ENCODE measurements at places on chromosomes 16 and 17.
A peak's percentile ranks its signal among the peaks of the same experiment; 100 is the strongest.

GRCh38 chr16:67441907-67442306, 11.0 kb downstream of the HSD11B2 start:
- peak; percentile 31 for DNase-seq

- no peak for DNase-seq
These were observed 16.9 kb upstream of the CDRT15L2 start for GRCh38 chr17:20562587-20562986.

DNA sequence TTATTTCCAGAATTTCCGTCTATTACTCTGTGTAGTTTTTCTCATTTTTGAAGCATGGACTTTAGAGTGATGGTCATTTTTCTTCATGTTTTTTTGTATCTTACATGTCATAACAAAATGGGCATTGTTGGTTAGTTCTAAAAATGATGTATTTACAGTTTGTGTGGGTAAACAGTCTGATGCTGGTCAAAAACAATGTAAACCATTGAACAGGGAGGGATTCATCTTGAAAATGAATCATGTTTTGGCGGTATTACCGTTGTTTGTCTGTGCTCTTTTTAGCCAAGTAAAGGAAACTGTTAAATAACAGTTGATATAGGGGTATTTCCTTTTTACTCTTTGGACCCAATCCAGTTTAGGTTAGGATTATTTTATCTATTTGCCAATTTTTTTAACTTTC, 315.8 kb downstream of the BCAS3 start:
- no peak for DNase-seq

GRCh38 chr16:22941970-22942501, 128.1 kb downstream of the HS3ST2 start:
- DNase-seq, result no peak

DNA sequence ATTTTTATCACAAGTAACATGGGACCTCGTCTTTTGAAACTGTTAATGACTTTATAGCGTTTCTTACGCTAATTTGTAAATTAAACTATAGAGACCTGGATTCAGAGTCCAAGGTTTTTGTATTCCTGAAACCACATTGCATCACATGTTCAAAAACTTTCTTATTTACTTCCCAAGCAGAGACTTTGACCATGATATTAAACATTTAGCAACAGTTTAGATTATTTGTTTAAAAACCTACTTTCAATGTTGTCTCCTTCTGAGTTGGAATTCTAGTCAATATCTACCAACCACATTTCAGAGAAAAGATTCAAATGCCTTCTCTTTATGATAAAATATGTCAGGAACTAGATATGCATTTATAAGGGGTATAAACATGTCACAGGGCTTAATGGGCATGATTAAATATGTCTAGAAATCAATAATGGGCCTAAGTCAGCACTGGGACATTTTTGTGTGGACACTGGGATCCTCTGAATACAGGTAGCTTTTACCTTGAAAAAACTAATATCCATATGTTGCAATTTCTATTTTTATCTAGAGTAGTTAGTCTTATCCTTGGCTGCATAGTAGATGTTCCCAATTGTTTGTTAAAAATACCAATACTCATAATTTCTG, 6.3 kb upstream of the APOH start:
- DNase-seq, result no peak

DNA sequence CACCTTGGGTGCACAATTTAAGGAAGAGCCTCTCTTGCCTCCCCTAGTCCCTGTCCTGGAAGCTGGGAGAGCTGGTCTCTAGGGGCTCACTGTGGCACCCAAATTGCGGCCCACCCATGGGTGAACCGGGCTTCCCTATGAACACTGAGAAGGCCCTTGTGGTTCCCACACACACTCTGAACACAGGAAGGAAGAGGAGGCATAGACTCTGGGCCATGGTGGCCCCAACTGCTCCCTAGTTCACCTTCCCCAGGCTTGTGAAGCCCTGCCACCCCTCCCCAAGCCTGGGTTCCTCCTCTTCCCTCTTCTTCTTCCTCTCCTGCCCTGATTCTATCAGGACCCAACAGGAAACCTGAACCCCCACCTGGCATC, 10.5 kb downstream of the SREBF1 start:
- DNase-seq, result no peak

- no peak for DNase-seq
These were observed 7.4 kb downstream of the GSG1L2 start for GRCh38 chr17:9814337-9814945.

GRCh38 chr17:4950075-4950745, 709 bp upstream of the ENO3 start:
- DNase-seq, result no peak

- no peak for DNase-seq
These were observed 1.1 kb upstream of the CHAD start for GRCh38 chr17:50469671-50470305.

DNA sequence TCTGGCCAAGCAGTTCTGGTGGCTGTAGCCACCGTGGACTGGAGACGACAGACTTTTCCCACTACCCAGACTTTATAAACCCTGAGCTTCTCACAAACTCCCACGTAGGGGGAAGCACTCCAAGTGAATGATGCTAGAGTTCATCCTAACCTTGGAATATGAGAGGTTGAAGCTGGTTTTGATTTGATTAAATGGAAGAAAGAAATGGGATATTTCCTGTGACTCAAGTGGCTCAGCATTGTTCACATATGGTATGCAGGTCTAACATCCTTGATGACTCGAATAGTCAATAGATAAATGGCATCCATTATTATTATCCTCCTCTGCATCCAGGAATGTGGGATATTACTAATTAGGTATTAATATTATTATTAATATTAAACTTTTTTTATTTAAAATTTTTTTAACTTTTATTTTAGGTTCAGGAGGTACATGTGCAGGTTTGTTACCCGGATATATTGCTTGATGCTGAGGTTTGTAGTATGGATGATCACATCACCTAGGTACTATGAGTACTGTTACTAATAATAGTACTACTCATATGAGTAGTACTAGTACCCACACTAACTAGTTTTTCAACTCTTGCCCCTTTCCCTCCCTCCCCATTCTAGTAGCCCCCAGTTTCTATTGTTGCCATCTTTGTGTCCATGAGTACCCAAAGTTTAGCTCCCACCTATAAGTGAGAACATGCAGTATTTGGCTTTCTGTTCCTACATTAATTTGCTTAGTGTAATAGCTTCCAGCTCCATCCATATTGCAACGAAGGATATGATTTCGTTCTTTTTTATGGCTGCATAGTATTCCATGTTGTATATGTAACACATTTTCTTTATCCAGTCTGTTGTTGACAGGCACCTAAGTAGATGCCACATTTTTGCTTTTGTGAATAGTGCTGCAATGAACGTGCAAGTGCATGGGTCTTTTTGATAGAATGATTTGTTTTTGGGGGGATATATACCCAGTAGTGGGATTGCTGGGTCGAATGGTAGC, 22.9 kb downstream of the PIK3R6 start:
- DNase-seq, result no peak

DNA sequence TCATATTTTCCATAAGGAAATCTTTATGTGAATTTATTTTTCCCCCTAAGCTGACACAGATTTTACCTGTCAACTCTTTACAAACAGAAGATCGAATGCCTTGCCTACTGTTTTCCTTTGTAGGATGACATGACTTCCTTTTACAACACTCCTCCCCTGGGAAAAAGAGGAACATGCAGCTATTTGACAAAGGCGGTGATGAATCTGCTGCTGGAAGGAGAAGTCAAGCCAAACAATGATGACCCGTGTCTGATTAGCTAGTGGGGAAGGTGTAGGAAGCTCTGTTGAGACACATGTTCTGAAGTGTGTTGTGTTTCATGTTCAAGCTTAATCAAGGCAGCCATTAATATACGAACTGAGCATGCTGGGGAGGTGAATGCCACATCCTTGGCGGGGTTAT, 238.0 kb downstream of the PHKB start:
- DNase-seq, result no peak

DNA sequence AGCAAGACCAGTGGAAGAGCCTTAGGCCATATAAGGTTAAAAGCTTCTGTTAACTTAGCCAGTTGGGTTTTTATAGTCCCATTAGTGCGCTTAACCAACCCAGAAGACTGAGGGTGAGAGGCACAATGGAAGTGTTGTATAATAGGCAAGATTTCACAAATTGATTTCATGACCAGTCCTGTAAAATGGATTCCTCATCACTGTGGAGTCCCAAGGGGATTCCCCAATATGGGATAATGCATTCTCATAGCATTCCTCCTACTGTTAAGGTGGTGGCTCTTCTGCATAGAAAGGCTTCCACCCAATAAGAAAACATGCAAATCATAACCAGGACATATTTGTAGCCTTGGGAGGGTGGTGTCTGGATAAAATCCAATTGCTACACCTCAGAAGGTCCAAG, 22.1 kb upstream of the B4GALNT2 start:
- DNase-seq, result no peak

DNA sequence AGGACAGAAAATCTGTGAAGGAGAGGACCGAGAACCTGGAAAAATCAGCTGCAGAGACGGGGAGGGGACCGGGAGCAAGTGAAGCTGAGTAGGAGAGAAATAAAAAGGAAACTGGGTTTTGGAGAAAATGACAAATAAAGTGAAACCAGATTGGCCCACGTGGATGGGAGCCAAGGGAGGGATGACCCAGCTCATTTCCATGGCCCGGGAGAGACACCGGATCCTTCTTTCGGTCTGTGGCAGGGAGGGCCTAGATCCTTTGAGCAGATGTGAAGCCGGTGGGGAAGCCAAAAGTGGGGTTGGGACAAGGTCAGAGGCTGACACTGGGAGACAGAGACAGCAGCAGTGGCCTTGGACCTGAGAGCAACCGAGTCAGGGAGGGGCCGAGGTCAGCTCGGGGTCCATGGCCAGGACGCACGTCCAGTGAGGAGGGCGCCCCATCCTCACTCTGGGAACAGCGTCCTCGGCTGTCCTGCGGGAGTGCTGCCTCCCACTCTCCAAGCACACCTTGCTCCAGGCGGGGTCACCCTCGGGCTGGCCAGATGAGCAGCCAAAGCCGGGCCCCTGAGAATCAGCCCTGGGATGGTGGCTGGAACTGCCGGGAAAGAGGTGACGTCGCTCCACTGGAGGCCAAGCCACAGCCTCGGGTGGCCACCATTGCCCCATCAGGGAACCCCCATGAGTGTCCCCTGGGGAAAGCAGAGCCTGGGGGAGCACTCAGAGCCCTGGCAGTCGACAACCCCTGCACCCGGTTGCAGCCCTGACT, 50.8 kb upstream of the CDR2 start:
- no peak for DNase-seq

DNA sequence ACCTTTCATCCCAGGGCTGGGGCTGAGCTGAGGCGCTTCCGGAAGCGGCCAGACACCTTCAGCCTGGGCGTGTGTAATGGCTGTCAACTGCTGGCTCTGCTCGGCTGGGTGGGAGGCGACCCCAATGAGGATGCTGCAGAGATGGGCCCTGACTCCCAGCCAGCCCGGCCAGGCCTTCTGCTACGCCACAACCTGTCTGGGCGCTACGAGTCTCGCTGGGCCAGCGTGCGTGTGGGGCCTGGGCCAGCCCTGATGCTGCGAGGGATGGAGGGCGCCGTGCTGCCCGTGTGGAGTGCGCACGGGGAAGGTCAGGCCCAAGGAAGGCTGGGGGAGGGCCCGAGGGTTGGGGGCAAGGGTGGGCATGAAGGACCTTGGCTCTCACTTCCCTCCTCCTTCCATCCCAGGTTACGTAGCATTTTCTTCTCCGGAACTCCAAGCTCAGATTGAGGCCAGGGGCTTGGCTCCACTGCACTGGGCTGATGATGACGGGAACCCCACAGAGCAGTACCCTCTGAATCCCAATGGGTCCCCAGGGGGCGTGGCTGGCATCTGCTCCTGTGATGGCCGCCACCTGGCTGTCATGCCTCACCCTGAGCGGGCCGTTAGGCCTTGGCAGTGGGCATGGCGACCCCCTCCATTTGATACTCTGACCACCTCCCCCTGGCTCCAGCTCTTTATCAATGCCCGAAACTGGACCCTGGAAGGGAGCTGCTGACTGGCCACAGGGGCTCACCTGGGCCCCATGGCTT, 19.6 kb downstream of the PFAS start:
- no peak for DNase-seq

DNA sequence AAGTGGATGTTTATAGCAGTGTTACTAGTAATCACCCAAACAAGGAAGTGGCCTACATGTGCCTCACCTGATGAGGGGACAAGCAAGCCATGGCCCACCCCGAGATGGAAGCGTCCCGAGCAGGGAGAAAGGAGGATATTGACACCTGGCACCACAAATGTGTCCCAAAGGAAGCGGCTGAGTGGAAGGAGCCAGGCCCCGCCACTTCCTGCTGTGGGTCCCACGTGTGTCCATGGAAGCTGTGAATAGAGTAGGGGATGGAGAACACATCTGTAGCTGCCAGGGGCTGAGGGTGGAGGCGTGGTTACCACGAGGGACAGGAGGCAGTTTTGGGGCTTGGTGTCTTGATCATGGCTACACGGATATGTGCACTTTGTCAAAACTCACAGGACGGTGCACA, 49.2 kb downstream of the KCNJ12 start:
- no peak for DNase-seq

- DNase-seq, result no peak
These were observed 111.5 kb downstream of the RMI2 start for GRCh38 chr16:11456741-11457140.

DNA sequence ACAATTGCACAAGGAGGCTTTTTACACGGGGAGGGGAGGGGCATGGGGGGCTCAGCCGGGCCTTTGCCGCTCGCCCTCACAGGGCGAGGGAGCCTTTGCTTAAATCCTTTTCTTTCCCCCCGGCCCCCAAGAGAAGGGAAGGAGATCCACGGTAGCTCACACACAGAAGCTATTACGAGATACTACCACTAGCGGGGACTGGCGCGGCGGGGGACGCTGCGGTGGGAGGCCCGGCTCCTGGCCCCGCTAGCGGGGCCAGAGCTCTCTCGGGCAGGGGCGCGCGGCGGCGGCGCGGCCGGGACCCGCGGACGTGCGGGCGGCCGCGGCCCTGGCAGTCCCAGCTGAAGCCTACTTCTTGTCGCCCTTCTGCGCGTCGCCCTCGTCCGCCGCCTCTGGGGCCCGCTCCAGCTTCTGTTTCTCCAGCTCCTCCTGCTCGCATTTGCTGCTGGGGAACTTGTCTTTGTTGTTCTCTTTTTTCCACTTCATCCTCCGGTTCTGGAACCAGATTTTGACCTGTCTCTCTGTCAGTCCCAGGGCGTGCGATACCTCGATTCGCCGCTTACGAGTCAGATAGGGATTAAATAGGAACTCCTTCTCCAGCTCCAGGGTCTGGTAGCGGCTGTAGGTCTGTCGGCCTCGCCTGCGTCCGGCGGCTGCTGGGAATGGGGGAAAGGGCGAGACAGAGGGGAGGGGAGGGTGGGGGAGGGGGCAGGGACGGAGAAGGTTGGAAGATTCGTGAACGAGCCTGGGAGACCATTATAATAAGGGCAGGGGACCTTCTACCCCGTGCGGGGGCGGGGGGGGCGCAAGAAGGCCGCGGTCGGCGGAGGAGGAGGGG, 2.0 kb downstream of the HOXB8 start:
- DNase-seq, result no peak

GRCh38 chr17:77143306-77143705, 2.5 kb downstream of the SEC14L1 start:
- DNase-seq, result no peak

- DNase-seq, result no peak
These were observed 4.3 kb upstream of the LIMD2 start for GRCh38 chr17:63704259-63704576.

Data from NCI-H524 treated with DMSO at 0.1 percent for 48 hours (cell line).